ENCODE measurements at places on chromosomes 13 and 19.

DNA sequence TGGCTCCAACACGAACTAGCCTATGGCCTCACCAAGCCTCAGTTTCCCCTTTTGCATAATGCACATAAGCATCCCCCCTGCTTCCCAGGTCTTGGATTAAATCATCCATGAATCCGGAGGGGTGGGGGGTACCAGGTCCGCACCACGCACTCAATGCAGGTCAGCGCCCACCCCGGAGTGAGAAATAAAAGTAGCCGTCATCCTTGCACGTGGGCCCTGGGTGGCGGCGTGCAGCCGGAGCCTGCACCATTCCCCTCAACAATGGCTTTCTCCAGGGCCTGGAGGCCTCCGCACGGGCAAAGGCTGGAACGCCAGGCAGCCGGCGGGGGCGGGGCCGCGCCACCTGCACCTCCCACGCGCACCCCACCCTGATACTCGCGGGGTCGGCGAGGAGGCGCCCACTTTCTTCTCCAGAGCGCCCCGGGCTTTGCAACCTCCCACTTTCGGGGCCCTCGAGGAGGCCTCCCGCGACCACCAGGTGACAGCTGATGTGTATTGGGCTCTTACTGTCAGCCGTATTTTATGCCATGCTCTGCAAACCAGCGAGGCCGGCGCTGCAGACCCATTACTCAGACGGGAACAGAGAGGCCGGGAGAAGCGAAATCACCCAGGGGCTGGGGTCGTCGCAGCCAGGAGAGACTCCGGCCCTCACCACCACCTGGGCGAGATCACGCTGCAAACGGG, 767 bp upstream of the GADD45B start:
- DNase-seq, result peak; percentile 59

DNA sequence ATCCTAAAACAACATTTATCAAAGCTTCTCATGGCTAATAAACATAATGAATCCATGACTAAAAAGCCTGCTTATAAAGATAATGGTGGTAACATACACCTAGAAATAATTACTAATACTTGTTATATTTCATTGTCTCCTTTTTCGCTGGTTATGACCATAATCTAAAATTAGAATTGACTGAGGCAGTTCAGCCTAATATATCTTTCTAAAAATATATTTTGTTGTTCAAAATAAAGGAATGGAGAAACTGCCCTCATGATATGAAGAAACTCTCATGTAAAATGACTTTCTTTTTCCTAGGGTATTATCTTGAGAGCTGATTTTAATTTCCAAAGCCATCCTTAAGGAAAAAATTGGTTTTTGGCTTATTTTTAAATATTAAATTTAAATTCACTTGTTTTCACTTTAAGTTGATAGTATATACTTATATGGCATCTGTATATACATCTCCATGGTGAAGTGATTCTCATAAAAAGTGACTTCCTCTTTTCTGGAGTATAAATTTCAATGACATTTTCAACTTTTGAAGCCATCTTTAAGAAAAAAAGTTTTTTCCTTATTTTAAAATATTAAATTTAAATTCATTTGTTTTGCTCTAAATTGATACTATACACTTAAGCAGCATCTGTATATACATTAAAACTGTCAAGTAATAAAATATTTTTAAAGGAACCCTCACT, 204.6 kb downstream of the VWA8 start:
- DNase-seq, result no peak

GRCh38 chr13:111065698-111066097, 49.4 kb upstream of the ARHGEF7 start:
- no peak for DNase-seq

DNA sequence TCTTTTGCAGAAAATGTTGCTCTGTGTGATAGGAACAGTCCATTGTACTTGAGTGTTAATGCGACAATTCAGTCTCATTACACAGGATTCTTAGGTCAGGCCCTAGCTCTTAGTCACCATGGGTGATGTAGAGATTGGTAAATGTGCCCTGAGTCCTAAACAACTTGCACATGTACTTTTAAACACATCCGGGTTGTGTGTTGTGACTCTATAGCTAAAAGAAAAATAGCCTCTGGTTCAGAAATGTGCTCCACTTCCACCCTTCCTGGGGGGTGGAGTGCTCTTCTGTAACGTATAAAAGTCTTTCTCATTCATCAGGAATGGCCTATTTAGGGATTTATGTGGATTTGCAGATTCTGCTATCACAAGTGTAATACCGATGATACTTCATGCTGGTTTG, 5.2 kb downstream of the SPATA13 start:
- DNase-seq, result no peak

DNA sequence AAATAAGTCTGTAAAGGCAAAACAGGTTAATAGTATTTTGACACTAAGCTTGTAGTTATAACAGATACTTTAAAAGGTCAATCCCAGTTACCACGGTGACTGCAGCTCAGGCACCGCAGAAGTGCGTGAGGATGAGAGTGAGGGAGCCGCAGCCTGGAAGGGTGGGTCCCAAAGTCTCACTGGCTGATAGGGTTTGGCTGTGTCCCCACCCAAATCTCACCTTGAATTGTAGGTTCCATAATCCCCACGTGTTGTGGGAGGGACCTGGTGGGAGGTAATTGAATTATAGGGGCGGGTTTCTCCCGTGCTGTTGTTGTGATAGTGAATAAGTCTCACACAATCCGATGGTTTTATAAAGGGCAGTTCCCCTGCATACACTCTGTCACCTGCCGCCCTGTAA, 40.0 kb upstream of the GAS6 start:
- no peak for DNase-seq

- DNase-seq, result no peak
Observed at GRCh38 chr19:406971-407510, 1.9 kb downstream of the C2CD4C start.

- no peak for DNase-seq
Observed at GRCh38 chr19:34277244-34277643, 22.9 kb downstream of the GARRE1 start.

DNA sequence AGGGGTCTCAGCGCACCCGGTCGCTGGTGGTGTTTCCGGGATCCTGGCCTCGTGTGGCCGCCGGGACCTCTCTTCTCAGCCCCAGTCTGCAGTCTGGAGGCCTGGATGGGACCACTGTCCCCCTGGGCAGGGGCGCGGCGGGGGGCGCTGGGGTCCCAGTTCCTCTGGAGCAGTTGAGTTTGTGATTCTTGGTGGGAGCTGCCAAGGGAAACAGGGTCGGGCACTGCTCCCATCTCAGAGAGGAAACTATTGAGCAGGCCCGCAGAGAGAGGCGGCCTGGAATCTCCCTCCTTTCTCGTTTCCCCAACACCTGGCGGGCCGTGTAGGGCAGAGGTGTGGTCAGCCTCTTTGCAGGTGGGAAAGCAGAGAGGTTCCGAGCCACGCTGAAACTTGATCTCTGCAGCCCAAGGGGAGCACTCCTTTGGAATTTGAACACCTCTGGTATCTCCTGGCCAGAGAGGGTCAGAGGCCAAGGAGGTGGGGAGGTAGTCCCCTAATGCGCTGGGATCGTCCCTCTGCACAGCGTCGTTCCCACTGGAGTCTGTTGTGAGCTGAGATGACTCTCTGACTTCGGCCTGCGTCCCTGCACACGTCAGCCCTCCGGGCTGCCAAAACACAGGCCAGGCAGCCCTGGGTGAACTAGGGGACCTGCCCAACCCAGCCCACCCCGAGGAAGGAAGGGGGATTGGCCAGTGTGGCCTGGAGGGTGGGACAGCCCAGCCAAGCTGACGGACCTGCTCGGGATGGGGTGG, 741 bp downstream of the PLEKHF1 start:
- peak; percentile 26 for DNase-seq

DNA sequence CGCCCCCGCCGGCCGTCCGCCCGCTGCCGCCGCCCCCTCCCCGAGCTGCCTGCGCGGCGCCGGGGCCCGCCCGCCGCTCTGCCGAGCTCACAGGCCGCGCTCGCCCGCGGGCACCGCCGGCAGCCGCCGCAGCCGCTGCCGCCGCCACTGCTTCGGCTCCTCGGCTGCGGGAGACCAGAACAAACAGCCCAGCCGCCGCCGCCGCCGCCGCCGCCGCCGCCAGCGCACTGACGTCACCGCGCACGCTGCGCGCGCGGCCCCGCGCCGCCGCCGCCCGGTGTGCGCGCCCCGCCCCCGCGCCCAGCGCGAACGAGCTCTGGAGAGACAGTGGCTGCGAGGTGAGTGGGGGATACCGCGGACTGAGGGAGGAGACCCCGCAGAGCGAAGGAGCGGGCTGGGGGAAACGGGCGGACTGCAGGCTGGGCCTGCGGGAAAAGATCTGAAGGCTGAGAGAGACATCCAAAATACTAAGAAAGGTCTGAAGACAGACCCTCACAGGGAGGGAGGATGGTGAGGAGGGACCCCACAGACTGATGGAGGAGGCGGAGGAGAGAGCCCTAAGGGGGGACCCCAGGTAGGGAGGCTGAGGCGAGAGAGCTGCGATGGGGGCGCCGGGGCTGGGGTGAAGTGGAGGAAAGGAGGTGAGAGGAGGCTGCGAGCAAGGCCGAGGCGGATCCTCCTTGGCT, at the start of gene BRD4:
Gene BRD4 (minus strand): TSS at position 229 of the 686 bp plus-strand sequence. CDS start 59,440 bp downstream, outside the sequence.
- DNase-seq, result peak; percentile 77

GRCh38 chr13:79805317-79805716, 324.4 kb downstream of the NDFIP2 start:
- no peak for DNase-seq

DNA sequence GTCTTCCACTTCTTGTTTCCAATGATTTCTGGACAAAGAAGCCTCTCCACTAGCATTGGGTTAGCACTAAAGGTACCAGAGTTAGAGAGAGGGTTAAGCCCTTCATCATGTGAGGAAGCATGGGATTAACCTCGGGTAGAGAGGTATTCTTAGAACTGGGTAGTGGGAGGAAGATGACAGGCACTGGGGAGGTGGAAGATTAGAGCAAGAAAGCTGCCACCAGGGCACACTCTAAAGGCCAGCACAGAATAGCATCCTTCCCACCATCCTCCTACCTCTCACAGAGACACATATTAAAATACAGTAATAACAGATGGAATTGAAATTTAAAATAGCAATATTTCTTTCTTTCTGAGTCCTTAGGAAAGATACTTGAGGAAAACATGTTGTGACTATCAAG, 84.5 kb upstream of the PCDH20 start:
- DNase-seq, result no peak

DNA sequence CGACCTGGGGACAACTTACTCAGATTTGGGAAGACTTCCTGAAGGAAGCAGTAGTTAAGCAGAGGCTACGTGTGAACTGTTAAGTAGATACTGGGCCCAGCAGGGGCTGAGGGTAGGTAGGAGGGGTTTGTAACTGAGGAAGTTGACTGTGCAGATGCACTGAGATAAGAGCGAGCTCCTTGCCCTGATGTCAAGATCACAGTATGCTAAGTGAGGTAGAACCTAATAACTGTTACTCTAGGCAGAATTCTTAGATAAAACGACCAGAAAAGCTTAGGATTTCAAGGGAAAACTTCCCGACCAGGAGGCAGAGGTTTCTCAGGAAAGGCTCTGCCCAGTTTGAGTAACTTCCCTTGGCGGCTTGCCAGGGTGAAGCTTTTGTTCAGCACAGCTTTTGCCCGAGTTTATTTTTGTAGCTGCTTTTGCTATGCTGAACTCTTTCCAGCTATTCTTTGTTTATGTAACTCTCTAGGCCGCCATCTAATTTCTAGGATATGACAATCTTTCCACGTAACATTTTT, 632.1 kb downstream of the DIAPH3 start:
- peak; percentile 4 for DNase-seq

- DNase-seq, result no peak
Observed at GRCh38 chr13:40571338-40571963, 95.0 kb downstream of the FOXO1 start.

- DNase-seq, result no peak
Observed at GRCh38 chr13:37475966-37476365, 122.6 kb downstream of the POSTN start.

- peak; percentile 45 for DNase-seq
Observed at GRCh38 chr19:48290771-48291488, 21.0 kb downstream of the ZNF114 start.

DNA sequence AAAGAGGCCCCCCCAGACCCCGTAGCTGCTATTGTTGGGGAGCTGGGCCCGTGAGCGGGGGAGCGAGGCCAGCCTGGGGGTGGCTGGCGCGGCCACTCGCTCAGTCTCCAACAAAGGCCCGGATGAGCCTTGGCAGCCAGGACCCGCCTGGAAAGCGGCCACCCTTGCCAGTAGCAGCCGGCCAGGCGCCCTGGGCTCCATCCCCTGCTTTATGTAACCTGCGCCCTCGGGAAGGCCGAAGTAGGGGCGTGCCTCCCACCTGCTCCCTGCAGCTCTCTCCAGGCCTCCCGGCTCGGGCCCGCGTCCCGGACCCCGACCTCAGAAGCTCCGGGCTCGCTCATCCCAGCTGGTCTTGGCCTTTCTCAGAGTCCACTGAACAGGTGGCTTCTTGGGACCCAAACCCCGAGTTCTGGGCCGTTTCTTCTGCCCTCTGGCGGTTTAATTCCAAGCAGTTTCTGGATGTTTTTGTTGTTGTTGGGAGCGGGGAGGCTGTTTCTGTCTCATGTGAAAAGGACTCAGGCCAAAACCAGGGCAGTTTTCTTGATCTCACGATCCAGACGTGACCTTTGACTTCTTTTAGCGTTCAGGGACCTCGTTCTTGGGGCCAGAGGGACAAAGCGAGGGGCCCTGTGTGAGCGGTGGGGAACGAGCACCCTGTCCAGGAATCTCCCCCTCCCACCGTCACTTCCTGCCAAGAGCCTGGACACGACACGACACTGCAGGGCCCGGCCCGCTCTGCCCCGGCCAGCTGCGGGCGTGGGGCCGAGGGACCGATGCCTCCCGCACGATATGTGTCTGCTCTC, 1.2 kb downstream of the CDC34 start:
- peak; percentile 35 for DNase-seq

DNA sequence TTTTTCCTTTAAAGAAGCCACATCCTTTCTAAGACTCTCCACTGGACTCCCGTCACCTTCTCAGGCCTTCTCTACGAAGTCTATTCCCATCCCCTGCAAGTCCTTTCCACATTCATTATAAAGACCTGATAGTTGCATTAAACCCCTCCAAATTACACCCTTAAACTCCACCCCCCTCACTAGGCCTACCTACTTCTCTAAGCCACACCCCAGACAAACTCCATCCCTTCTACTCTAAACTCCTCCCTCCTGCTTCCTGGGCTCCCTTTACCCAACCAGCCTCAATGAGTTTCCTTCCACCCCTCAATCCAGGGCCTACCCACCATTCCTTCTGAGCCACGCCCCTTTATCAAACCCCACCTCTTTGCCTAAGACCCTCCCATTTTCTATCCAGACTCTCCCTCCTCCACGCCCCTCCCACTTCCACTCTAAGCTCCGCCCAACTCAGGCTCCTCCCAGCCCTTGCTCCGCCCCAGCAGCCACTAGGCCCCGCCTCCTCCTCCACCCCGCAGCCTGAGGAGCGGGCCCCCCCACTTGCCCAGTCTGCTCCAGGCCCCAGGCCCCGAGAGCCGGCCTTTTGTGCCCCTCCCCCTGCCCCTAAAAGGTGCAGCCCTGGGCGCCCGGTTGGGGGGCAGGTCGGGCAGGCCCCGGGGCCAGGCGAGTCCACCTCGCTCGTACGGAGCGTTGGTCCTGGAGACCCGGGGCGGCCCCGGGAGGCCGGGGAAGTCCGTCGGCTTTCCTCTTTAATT, 424 bp downstream of the FIZ1 start:
- peak; percentile 95 for DNase-seq

GRCh38 chr19:7224995-7225394, 69.2 kb downstream of the INSR start:
- DNase-seq, result no peak

- DNase-seq, result no peak
Observed at GRCh38 chr13:107373551-107373950, 805.6 kb upstream of the ARGLU1 start.
